ENCODE measurements at places on chromosomes 3 and 15. TPM values are rescaled to one million over a fixed set of nuclear protein-coding genes. Genes with fewer than 3 reads are reported as not detected.

TRIM42 gene
- total RNA-seq, result not detected

DNA sequence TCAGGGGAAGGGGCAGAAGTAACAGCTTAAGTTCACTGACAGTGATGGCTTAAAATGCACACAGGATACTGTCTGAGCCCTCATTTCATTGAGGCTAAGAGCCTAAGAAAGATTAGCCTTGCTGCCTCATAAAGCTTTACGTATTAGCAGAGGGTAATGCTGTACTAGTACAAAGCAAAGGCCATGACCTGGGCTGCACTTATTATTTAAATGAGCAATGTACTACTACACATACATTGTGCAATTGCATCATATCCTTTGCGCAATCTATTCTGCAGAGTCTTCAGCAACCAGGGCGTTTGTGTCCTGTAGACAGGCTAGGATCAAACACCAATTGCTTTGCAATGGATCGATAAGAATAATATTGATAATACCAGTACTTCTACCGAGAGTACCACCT, 221.8 kb downstream of the TPRG1 start:
- DNase-seq, result no peak

- peak; percentile 19 for DNase-seq
Observed at GRCh38 chr3:131526801-131527347, 24.1 kb upstream of the MRPL3 start.

GRCh38 chr15:79067969-79068368, 22.6 kb downstream of the RASGRF1 start:
- no peak for DNase-seq

- no peak for DNase-seq
Observed at GRCh38 chr15:60795471-60795870, 316.5 kb upstream of the ICE2 start.

DNA sequence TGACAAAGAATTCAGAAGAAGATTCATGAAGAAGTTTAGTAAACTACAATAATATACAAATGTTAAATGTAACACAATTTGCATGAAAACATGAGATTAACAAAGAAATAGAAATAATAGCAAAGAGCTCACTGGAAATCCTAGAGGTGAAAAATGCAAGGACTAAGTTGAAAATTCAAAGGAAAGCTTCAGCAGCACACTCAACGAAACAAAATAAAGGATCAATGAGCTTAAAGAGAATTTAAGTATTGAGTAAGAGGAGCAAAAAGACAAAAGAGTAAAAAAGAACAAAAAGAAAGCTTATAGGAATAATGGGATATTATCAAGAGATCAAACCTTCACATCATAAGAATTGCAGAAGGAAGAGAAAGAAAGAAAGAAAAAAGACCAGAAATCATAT, 583.8 kb upstream of the NECTIN3 start:
- DNase-seq, result no peak

Data from IMR-90 (cell line).